Sciatic nerve (tissue), 2 donors: ENCODE measurements at places on chromosomes 7 and 10.

DNA sequence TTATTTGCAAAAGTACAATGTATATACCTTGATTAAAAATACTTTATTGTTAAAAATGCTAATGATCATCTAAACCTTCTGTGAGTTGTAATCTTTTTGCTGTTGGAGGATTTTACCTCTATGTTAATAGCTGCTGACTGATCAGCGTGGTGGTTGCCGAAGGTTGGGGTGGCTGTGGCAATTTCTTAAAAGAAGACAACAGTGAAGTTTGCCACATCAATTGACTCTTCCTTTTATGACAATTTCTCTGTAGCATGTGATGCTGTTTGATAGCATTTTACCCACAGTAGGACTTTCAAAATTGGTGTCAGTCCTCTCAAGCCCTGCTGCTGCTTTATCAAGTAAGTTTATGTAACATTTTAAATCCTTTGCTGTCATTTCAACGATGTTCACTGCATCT is 16.9 kb upstream of the ENTPD1 start:
- DNase-seq: no peak

DNA sequence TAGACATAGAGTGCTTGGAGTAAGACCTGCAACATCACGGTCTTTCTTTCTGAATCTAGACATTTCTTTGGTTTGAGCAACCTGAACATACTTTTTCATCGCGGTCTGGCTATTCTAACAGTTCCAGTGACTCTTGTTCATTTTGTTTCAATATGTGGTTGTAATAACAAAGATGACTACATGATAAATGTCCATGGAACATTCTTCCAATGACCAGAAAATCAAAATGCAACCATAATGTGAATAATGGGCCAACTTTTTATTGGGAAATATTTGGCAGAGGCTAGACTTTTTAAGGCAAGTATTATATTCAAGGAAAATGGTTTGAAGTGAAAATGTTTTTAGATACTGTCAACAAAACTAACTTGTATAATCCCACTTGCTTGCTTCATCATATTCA is 282.5 kb downstream of the INHBA start:
- no peak for DNase-seq

DNA sequence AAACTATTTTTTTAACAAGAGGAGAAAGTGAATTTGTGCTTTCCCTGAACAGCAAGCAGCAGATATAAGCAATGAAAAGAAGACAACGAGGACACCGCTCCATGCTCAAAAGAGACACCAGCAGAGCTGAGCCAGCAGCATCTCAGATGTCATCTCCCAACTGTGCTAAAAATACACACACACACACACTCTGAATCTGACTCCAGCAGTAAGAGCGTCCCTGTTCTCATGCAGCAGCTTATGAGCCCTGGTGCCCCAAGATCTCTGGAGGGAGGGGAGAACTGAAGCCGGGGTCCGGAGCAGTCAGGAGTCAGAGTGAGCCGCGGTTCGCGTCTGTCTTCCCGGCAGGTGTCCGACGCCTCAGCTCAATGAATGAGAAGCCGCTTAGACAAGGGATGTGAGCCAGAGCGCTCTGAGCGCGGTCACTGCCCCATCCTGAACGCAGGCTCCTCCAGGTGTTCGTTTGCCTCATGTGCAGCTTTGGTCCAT is 49.2 kb downstream of the SVIL start:
- DNase-seq: no peak

DNA sequence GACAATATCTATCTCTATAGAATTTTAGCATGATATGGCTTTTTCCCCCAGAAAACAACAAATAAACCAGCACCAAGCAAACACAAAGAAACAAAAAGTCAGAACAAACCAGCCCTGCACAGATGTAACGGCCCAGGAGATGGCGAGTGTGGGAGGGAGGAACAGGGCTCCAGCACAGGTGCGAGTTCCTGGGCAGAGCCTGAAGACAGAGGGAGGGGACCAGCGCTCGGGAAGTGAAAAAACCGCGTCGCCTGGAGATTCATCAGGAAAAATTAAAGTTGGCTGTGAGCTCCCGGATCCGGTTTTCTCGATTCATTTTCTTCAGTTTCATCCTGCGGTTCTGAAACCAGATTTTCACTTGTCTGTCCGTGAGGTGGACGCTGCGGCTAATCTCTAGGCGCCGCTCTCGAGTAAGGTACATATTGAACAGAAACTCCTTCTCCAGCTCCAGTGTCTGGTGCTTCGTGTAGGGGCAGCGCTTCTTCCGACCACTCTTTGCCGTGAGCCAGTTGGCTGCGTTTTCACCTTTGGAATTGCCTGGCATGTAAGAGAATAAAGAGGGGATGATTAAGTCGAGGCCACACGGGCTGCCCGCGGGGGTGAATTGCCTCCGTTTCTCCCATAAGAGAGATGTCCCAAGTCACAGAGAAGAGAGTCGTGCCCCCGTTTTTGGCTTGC is 2.3 kb downstream of the HOXA10 start:
- DNase-seq: peak; percentile 59

DNA sequence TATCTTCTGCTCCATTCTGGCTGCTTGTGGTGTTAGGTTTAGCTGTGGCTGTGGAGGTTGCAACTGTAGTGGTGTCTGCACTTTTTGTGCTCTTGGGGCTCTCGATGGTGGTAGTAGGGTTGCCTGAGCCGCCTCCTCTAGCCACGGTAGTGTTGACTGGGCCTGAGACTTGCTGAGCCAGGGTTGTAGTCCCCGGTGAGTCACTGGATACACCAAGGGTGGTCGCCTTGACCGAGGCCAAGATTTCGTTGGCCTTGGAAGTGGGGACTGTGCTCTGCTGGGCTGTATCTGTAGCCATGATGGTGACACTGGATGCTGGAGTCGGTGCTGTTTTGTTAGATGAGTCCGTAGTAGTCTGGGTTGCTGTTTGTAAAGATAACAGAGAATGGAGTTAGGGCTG is 45.4 kb downstream of the PODXL start:
- DNase-seq: no peak

DNA sequence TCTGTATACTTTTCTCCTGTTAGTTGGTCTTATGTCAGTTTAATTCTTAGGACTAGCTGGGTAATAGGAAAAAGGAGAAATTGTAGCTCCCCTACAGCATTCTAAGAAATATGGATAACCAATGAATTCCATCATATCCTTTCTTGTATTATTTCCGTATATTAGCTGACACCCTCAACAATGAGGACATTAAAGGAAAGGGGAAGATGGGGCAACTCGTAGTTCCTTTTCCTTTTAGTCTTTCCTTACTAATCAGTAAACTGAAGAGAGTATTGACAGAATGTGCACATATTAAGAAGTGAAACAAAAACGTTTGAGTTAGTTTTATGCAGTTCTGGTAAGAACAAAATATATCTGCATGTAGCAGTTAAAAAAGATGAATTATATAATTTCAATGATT is 35.1 kb upstream of the C10orf67 start:
- DNase-seq: no peak

DNA sequence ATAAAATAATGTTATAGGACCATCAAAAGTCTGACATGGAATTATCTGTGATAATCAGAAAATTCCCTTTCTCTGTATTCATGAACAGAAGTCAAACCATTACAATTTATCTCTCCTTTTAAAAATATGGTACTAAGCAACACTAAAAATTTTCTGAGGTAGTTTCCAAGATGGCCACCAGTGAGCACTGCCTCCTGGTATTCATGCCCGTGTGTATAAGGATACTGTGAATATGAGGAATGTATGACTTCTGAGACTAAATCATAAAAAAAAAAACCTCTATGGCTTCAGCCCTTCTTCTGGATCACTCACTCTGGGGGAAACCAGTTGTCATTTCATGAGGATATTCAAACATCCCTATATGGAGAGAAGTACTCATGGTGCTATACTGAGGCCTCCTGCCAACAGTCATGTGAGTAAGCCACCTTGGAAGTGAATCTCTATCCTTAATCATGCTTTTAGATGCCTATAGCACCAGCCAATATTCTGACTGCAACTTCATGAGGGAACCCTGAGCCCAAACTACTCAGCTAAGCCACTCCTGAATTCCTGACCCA is 41.1 kb downstream of the SIRT1 start:
- DNase-seq: no peak
